NCI-H524 (cell line): ENCODE measurements at places on chromosomes 16 and 17.

DNA sequence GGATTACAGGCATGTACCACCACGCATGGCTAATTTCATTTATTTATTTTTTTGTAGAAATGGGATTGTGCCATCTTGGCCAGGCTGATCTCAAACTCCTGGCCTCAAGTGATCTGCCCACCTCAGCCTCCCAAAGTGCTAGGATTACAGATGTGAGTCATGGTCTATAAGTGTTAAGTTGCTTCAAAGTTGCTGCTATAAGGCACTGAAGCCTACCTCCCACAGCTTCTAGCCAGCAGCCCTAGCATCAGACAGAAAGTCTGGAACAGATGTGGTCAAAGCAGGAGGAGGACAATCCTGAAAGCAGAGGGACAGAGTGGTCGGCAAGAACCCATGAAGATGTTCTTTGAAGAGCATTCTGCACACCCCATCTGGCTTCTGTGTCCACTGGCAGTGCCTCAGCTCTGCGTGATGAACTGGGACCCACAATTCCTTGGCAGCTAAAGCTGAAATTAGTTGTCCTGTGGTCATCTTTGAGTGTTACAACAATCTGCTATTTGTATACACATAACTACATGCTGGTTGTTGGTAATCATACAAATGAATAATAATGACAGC is 11.2 kb downstream of the MAP3K14 start:
- no peak for DNase-seq

DNA sequence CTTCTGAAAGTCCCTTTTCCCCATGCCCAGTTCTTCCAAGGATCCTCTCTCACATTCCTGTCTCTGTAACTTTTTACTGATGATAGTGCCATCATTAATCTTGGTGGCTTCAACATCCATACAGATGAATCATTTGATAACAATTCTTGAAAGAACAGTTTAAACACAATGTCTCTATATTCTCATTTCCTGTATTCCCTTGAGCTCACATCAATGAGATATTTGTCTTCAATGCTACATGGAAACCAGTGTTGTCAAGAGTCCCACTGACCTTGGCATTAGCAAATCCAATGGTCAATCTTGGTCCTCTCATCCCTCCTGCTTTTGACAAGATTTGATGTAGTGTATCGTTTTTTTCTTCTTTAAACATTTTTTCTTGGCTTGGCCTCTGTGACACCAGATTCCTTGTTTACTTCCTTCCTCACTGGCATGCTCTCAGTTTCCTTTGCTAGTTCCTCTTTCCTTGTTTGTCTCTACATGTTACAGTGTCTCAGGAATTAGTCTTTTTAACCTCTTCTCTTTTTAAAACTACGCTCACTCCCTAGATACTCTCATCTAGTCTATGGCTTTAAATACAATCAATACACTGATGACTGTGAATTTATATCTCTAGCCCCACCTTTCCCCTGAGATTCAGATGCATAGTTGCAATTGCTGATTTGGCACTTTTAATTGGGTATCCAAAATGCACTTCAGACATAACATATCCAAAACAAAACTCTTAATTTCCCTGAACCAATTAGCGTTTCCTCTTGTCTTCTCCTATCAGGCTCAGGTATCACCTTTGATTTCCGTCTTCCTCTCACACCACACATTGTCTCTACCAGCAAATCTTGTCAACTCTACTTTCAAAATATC is 134.0 kb downstream of the MYO1D start:
- DNase-seq, result no peak

- DNase-seq, result peak; percentile 95
These were observed 14.6 kb downstream of the ATP5PD start for GRCh38 chr17:75031972-75032719.

- DNase-seq, result no peak
These were observed 28.6 kb downstream of the GTF3C1 start for GRCh38 chr16:27520982-27521673.

DNA sequence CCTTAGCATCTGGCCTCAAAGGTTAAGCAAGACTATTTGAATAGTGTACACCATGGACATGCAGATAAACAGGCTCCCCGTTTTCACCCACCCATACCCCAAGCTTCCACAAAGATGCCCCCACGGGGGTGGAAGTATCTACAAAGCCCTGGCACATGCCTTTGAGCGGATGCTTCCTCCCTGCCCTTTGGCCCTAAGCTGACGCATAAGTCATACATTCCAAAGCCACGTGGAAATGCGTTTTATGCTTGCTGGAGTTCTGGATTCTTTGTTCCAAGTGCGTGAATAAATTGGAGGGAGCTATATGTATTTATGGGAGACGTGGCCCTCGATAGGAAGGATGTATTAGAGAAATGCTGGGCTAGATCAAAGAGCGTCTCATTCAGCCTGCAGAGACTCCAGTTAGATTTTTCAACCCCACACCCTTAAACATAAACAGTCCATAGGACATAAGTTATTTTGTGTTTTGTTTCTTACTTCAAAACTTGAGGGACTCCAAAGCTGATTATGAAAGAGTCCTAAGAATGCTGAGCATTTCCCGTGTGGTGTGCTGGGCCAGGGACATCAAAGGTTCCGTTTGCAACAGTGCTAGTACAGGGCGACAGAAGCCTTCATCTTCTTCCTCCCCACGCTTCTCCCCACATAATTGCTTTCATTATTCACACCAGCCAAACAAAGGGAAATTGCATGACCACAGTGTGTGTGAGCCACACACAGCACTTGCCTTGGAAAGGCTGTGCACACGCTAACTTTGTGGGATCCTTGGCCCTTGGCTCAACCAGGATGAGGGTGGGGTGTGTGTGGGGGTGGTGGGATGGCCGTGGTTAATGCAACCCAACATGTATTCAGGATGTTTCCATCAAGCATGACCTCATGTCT is 73.6 kb downstream of the WIPI1 start:
- no peak for DNase-seq

DNA sequence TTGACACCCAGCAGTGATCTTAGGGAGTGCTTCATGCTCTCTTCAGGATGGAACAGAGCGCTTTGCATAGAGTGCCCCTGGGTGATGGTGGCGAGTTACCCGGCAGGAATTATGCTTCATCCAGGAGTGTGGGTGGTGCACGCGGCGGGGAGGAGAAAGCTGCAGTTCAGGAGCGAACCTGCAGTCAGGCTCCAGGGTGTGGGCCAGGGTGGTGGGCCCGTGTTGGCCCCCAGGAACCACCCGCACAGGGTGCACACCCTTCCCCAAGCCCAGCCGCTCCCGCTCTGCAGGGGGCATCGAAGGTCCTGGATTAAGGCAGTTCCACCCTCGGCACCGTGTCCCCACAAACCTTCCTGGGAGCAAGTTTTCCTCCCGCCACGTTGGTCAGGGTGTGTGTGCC is 3.9 kb downstream of the RAB40C start:
- no peak for DNase-seq

DNA sequence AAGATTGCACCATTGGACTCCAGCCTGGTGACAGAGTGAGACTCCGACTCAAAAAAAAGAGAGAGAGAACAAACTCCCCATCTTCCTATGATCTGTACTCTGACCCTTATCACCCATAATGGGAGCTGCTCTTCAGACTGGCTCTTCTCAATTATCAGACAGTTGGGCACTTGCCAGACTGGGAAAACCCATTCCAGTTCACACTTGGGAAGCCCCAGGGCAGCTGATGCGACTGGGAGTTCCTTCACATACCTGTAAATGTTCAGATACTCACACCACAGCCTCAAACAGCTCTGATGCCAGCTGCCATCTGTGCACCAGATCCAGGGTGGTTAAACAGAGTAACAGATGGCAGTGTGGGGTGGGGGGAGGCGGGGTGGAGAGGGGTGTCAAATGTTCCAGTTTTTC is 23.8 kb upstream of the TMEM101 start:
- DNase-seq, result peak; percentile 94

DNA sequence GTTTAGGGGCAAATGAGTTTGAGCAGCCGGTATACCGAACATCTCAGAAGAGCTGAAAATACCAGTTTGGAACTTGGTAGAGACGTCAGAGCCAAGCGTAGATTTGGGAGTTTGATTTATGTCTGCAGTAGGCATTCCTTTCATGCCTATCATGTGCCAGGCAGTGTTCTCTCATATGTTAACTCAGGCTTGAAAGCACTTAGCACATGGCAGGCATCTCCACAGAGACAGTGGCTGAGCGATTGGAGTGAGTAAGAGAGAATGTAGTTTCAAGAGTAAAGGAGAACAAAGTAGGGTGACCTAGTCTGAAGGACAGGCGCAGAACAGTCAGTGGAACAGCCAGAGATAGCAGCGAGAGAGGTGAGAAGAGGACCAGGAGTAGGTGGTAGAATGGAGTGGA is 207.0 kb downstream of the FTO start:
- no peak for DNase-seq

DNA sequence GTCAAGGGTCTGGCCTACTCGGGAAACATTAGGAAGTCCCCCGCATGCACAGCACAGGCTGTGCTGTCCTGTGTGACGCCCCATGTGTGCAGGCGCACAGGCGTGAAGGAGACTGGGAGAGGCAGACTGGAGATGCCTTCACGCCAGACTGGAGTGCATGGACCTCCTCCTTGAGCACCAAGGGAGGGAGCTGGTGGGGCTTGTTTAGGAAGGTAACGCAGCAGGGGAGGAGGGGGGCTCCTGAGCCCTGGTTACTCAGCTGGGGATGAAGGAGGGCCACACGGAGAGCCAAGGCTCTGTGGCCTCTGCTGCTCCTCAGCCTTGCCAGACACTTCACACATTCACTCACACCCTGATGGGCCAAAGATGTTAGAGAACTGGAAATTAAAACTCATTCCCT is 7.7 kb downstream of the HSDL1 start:
- no peak for DNase-seq

DNA sequence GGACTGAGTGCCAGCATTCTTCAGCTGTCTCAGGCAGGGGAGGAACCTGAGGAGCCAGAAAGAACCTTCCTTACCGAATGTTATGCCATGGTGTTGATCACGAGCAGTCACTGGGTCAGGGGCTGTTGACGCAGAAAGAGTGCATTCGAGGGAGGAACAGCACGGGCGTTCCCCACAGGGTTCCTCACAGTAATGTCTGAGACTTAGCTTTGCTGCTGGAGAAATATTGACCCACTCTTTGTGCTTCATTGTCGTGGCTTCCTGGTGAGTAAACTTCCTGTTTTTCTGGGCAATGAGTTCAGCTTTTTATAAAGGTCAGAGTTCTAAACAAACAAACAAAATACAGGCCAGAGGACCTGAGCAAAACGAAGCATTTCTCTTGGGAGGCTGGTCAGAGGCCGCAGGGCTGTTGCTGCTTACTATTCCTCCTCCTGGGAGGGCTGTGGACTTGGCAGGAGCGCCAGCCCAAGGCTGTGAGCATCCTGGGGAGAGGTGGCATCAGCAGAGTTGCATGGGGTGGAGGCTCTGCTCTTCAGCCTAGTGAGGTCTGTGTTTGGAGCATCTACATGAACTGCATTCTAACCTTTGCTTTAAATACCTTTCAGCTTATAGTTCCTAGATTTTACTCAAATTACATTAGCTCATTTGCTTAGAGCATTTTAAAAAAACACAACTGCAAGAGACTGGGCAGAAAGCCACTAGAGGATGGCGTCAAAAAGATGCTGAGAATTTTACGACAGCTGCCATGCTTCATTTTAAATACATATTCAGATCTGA is 143.1 kb upstream of the CACNG5 start:
- no peak for DNase-seq

DNA sequence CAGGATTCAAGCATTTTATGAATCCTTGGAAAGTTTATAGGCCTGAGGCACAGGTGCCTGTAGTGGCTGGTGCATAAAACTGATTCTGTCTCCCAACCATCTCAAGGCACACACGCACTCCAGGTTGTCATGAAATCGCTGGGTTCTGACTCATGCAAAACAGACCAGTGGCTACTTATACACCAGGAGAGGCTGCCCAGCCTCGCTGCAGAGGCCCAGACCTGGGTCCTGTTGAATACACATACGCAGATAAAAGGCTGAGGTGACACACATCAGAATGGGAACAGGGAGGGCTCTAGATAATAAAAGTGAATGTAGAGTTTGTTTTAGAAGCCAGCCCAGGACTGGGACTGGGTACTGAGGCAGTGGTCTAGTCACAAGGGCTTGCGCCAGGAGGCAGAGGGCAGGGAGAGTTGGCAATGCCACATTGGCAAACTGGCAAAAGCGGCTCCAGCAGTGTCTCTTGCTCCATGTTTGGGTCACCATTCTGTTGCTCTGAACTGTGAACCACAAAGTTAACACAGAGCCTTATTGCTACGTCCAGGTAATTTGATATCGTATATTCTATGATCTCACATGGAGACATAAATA is 13.6 kb downstream of the OR1D5 start:
- no peak for DNase-seq

- DNase-seq, result no peak
These were observed 603.4 kb downstream of the KCNJ2 start for GRCh38 chr17:70772761-70773160.

DNA sequence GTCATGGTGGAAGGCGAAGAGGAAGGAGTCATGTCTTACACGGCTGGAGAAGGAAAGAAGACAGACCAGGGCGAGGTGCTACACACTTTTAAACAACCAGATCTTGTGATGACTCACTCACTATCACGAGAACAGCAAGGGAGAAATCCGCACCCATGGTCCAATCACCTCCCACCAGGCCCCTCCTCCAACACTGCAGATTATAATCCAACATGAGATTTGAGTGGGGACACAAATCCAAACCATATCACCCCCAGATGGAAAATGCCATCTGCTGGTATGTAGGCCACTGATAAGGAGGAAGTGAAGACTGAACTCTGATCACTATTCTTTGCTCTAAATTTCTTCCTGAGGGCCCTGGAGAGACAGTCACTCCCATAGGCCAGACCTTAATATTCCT is 7.5 kb upstream of the ITGAX start:
- no peak for DNase-seq

GRCh38 chr17:56623383-56623782 is 29.9 kb downstream of the NOG start:
- DNase-seq, result no peak

- DNase-seq, result no peak
These were observed 10.3 kb downstream of the UBALD1 start for GRCh38 chr16:4604401-4604800.

- no peak for DNase-seq
These were observed 105.4 kb upstream of the TBX2 start for GRCh38 chr17:61294286-61294685.

DNA sequence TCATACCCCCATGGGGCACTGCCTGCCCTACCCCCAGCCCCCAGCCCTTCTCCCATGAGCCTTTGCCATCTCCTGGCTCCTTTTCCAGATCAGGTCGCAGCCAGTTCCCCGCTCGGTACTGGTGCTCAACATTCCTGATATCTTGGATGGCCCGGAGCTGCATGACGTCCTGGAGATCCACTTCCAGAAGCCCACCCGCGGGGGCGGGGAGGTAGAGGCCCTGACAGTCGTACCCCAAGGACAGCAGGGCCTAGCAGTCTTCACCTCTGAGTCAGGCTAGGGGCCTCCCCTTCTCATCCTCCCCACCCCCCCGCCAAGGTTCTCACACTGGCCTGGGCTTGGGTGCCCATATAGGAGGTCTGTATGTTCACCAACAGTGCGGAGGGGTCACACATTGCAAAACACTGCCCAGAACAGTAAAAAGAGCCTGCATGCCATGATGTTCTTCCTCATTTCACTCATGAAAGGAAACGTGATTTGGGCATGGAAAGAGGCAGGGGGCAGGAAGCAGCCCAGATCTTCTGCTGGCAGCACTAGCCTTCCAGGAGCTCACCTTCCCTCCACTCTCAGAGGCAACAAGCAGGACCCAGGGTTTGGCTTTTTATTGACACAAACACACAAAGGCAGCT is 7.5 kb downstream of the IFI35 start:
- DNase-seq, result no peak

- DNase-seq, result peak; percentile 3
These were observed 381.5 kb upstream of the PSMD7 start for GRCh38 chr16:73915140-73915539.

- no peak for DNase-seq
These were observed 4.7 kb upstream of the DLX4 start for GRCh38 chr17:49964303-49964768.

GRCh38 chr16:57639172-57639887 is 10.9 kb downstream of the ADGRG1 start:
- DNase-seq, result peak; percentile 83
